ENCODE measurements at places on chromosomes 1 and 21. TPM values are rescaled to one million over a fixed set of nuclear protein-coding genes. Genes with fewer than 3 reads are reported as not detected.

- ATAC-seq: no peak
These were observed 102.4 kb downstream of the TGFBR3 start for GRCh38 chr1:91783423-91784170.

GRCh38 chr1:164983023-164983650 is 373.4 kb downstream of the LMX1A start:
- no peak for ATAC-seq

- peak; percentile 66 for ATAC-seq
These were observed 185.5 kb upstream of the ZC3H12A start for GRCh38 chr1:37288900-37289299.

GRCh38 chr1:199089393-199090122 is 450.7 kb downstream of the PTPRC start:
- no peak for ATAC-seq

DNA sequence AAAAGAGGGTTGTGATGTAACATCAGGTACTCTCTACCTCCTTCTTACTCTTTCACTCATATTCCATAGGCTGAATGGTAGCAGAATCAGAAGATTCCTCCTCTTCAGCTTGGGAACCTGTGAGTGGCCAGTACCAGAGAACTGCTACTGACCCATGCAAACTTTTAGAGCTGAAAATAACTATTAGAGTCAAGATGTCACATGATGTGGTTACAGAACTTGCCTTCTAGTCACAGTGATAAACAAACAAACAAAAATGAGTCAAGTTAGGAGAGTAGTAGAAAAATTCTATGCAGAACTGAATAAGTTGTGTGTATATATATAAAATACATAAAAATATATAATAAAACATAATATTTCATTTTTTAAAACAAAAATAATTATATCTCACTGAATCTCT is 47.6 kb upstream of the RGS1 start:
- no peak for ATAC-seq

- ATAC-seq: peak; percentile 98
These were observed 493 bp upstream of the MAP3K21 start for GRCh38 chr1:233326811-233327650.

- no peak for ATAC-seq
These were observed 41.5 kb downstream of the CCDC30 start for GRCh38 chr1:42504535-42505128.

DNA sequence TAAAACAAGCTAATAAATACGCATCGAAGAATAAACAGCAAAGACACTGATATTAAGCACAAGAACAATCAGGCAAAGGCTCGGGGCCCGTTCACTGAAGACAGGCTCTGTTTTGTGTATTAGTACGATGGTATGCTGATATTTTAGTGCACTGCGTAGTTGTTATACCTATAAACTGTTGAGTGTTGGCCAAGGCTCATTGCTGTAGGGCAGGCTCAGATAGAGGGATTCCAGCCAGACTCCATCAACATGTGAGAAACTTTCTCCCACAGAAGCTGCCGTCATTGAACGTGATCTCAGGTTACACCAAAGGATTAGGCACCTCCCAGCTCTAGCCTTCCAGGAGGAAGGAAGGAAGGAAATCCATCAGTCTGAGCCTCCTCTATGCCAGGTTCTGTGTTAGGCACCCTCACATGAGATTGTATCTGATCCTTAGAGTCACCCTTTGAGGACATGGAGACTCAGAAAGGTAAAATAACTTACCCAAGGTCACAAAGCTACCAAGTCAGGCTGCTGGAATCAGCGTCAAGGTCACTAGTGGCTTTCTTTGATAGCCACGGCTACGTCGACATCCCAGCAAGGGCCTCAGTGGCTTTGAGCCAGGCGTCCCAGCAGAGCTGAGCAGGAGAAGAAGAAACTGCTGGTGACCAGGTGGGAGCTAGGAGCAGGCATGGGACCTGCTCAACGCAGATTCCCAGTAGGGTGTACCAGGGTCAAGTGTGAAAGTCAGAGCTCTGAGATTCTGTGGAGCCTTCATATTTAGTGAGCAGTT is 14.8 kb downstream of the BCAR3 start:
- peak; percentile 45 for ATAC-seq

DNA sequence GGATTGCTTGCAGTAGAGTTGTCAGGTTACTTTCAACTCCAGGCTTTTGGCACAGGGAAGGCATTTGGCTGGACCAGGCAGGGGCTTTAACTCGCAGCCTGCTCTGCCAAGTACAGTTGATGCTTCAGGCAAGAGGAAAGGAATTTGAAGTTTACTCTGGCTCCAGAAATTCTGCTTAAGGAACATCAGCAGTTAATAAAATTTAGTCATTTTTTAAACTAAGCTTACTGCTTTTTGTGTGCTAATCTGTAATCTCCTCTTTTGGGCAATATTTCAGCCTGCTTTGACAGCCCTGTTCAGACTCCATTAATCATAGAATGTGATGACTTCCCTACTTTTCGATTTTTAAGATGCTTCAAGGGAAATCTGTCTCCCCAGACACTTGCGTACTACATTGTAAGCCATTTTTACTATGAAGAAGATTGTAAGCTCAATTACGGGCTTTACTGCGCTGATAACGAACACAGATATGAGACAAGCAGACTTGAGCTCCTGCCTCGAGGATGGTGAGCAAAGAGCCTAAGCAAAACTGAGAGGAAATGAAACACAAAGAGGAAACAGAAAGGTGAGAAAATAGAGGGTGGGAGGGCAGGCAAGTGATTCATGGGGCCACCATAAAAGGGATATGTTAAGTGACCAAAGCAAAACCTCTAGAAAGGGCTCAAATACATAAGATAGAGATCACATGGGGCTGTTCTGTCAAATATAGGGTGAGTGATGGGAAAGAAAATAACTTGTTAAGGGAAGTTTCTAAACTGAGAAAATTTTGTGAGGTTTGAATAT is 76.6 kb upstream of the VAV3 start:
- peak; percentile 42 for ATAC-seq

MAP3K21 gene
- 2.6 TPM for total RNA-seq

CD101 gene
- 1.5 TPM for total RNA-seq

Data from esophagus mucosa (tissue), 1 donor.